Posterior cingulate gyrus (tissue), 11 donors: ENCODE measurements at places on chromosomes 11 and 22.

DNA sequence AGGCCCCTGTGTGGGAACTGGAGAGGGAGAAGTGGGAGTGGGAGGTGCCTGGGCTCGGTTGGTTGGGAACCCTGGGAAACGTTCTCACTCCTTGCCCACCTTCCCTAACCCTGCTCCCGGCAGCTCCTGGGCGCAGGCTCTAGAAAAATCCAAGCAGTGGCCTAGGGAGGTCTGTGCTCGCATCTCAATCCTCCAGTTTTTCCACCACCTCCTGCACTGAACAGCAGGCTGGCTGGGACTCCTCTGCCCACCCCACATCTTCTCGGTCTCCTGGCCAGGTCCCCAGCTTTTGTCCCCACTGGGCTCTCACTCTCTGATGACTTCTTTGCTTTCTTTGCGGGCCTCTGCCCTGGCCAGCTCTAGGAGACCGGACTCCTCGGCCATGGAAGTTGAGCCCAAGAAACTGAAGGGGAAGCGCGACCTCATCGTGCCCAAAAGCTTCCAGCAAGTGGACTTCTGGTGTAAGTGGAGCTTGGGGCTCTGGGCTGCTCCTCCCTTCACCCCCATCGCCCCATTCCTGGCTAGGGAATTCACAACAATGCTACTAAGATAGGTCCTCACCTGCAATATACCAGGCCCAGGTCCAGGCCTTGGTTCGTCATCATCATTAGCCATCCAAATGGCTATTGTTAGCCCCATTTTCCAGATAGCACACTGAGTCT lies 35.6 kb downstream of the PRDM11 start:
- no peak for DNase-seq

GRCh38 chr11:77175869-77176539 lies 48.0 kb downstream of the MYO7A start:
- peak; percentile 85 for DNase-seq

DNA sequence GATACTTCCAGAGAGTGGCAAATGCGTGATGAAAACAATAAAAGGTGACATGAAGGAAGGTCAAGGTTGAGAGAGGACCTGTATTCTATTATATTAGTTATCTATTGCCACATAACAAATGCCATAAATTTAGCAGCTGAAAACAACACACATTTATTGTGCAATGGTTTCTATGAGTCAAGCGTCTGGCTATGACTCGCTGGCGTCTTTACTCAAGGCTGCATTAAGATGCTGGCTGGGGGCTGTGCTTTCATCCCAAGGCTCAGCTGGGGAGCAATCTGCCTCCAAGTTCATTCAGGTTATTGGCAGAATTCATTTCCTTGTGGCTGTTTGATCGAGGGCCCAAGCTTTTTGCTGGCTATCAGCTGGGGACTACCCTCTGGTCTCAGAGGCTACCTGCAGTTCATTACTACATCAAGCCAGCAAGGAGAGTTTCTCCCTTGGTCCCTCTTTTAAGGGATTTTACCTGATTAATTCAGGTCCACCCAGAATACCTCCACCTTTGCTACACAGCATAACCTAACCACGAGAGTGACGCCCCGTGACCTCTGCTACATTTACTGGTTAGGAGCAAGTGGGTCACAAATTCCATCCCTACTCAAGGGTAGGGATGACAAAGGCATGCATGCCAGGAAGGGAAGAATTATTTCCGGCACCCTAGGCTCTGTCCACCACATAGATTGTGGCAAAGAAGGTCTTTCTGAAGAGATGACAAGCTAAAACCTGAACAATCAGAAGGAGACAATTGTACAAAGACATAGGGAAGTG lies 549.1 kb downstream of the MN1 start:
- no peak for DNase-seq

DNA sequence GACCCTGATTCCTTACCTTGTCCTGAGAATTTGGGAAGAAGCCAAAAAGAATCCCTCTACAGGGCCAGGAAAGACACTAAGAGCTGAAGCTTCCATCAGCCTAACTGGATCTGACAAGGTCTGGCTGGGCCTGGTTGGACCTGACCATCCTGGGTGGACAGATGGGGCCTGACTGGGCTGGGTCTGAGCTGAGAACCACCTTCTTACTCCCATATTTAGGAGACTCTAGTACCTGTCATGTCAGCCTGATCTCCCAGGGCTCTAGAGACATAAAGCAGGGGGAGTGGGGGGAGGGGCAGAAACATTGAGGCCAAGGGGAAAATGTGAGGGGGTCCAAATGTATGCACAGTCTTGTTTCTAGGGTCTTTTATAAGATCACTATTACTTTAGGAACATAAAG lies 129.9 kb downstream of the BUD13 start:
- no peak for DNase-seq

GRCh38 chr22:38706901-38707195 lies 1.1 kb downstream of the GTPBP1 start:
- no peak for DNase-seq

DNA sequence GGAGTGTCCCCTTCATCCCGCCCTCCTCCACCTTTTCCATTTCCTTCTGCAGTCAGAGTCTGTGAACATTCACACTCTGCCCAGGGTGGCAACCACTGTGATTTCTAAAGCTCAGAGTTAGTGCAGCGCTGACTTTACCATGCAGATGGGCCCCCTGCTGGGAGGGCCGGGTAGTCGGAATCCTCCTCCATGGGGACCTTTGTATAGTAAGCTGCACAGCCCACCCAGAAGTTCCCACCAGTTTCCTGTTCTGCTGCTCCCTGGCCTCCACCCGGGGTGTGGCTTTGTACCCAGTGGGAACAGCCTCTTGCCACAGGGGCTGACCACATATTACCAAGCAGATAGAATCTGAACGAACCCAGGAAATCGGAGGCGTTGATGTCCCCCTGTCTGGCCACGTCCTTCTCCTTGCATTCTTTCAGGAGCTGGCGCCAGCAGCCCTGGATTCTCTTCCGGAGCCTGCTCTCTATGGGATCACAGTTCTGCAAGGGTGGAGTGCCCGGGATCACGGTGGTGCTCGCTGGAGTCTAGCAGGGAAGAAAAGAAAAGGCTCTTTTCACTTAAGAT lies 125.3 kb downstream of the MPPED1 start:
- no peak for DNase-seq

DNA sequence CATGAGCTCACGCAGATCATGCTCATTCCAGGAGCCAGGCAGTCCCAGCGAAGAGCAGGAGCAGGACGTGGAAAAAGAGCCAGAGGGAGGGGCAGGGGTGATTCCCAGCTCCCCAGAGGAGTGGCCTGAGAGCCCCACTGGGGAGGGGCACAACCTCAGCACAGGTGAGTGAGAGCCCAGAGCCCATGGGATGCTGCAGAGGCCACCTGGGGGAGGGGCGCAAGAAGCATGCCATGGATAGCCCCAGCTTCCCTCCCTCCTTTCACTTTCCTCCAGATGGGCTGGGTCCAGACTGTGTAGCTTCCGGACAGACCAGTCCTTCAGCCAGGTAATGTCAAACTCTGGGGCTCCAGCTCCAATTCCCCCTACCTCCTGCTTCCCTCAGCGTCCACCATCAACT lies 6.2 kb downstream of the SMTNL1 start:
- no peak for DNase-seq

DNA sequence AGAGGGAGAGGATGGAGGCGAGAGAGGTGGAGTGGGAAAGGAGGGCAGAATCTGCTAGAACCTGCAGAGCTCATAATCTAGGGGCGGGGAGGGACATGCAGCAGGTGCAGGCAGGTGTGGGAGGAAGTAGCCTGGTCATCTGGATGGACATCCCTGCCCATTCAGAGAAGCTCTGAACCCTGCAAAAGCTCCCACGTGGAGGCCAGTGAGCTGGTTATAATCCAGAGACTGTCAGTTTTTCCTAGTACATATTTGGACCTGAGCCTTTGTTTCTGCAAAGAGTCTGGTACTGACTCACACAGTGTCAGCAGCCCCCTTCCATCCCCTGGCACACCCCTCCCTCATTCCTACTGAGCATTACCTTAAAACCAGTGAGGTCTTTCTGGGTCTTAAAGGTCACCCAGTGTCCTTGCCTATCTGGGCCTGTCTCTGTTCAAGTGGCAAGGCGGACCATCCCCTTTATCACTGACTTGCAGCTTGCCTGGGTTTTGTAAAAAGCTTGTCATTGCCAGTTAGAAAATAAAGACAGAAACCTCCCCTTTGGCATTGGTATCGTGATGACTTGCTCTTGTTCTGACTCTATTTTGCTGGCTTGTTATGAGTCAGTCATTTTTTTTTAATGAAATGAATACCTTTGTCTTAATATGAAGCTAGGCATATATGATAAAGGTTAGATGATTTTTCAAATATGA lies 26.1 kb downstream of the PTPRJ start:
- DNase-seq: no peak

DNA sequence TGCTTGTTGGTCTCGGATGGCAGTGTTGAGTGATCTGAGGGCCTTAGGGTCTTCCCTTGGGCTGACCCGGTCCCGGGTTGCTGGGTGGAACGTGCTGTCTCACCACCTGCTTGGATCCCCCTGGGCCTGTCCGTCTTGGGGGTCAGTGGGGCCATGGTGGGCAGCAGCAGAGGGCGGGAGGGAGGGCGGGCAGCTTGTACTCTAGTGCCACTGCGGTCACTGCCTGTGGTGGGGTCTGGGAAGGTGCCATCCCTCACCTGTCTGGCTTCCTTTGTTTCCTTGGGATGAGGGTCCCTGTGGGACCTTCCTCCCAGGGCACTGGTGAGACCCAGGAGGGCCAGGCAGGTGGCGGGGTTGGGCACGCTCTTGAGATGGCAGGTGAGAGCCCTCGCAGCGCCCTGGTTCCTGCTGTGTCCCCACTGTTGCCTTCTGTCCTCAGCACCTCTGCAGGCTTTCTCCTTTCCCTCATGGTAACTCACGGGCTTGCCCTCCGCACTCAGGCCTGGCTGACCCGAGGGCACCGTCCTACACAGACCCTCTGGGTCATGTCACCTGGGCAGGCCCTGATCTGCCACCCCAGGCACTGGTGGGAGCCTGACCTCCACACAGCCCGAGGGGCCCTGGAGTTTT lies 34.2 kb downstream of the TBC1D22A start:
- DNase-seq: peak; percentile 70

- DNase-seq: peak; percentile 75
Observed at GRCh38 chr11:8357891-8358566, 94.4 kb upstream of the LMO1 start.

GRCh38 chr11:2743427-2744110 lies 43.8 kb upstream of the KCNQ1OT1 start:
- peak; percentile 2 for DNase-seq

GRCh38 chr11:123546515-123546914 lies 107.9 kb downstream of the SCN3B start:
- DNase-seq: no peak

GRCh38 chr11:27699926-27700350 lies 317 bp downstream of the BDNF start:
- no peak for DNase-seq

DNA sequence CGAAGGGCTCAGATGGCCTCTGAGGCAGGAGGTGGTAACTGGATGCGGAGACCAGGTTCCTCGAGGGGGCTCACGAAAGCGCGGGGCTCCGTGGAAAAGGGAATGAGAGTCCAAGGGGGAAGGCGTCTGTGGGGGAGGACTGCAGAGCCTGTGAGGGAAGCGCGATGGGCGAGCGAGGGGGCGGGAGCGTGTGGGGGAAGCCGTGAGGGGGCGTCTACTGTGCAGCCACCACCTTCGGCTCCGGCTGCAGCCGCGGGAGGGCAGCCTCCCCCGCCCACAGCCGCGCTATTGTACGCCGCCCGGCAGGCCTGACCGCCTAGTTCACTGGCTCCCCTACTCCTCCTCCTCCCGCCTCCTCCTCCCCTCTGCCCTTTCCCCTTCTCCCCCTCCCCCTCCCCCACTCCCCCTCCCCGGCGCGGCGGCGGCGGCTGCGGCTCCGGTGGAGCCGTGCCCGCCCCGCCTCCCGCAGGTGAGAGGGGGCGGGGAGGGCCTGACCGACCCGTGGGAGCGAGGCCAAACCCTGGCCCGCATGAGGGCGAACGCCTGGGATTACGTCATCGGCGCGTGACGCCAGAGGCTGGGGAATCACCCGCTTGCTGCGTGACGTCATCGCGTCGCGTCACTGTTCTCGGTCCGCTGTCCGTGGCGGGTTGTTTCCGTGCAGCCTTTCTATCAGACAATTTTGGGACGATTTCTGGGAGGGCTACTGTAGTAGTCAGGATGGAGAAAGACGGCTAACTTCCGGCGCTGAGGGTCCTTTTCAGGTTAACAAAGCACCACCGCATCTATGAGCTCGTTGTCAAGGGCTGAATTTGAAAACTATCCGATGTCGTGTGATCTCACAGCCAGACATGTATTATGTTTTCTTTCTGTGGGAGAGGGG lies at the start of gene PAK1:
TSS of gene PAK1 (minus strand) at position 294 of the 883 bp plus-strand sequence. CDS start 81,574 bp downstream, outside the sequence.
- DNase-seq: peak; percentile 96

- DNase-seq: no peak
Observed at GRCh38 chr22:44256085-44256484, 56.7 kb downstream of the SHISAL1 start.

DNA sequence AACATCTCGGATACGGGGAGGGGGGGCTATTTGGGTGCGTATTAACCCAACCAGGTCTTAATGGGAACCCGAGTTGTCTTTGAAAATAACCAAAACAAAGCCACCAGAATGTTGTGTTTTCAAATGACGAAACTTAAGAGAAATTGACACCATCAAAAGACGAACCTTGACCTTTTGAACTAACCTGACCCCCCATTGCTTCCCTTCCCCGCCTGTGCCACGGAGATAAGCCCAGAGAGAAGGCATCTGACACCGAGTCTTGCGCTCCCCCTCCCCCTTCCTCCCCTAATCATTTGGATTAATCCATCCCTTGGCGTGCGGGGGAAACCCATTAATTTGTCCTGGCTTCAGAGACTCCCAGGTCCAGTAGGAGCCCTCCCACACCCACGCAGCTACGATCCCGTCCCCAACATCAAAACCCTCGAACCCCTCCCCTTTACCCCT lies 4.5 kb upstream of the GCAT start:
- DNase-seq: no peak

DNA sequence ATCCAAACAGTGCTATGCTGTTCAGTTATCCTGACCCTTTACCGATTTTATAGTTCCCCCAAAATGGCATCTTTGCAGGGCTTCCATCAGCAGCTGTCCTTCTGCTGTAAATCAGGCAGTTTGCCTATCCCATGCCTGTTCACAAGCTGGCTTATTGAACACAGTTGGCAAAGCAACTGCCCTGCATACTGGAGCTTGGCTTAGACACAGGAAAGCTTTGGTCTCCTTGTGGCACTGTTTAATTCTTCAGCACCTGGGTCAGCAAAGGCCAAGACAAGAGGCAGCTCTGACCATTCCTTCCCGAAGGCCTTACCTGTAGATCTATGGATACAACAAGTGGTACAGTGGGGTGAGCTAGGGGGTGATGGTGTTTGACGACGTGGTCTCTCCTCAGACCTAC lies 32.2 kb downstream of the TSPAN18 start:
- DNase-seq: no peak

DNA sequence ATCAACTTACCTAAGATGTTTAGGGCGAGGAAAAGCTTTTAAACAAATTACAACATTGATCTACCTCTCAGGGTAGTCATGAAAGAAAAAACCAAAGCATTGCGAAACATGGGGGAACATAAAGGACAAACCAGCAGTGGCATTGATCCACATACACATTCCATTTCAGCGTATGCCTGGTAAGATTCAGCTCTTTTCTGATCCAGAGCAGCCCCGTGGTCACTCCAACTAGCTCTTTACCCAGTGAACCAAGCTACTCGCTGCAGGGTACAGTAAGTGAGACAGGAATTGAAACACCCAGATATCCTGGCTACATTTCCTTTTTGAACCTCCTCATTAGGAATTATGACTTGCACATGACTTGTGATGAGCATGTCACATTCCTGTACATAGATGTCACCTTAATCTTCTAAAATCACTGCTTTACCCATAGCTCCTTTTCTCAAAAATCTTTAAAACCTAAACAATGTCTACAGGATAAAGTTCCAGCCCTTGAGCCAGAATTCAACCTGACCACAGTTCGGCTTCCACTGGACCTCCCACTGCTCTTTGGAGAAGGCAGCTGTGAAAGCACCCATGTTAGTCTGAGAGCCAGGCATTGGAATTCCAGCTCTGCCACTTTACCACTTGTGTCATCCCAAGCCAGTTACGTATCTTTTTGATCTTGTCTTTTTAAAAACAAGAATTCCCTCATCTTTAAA lies 42.9 kb upstream of the AKIP1 start:
- no peak for DNase-seq
